ENCODE measurements at places on chromosomes 2 and 18.

- no peak for DNase-seq
Measured at GRCh38 chr2:24409171-24409570, 48.8 kb upstream of the ITSN2 start.

GRCh38 chr2:229118927-229119326, 152.2 kb downstream of the PID1 start:
- DNase-seq: no peak

DNA sequence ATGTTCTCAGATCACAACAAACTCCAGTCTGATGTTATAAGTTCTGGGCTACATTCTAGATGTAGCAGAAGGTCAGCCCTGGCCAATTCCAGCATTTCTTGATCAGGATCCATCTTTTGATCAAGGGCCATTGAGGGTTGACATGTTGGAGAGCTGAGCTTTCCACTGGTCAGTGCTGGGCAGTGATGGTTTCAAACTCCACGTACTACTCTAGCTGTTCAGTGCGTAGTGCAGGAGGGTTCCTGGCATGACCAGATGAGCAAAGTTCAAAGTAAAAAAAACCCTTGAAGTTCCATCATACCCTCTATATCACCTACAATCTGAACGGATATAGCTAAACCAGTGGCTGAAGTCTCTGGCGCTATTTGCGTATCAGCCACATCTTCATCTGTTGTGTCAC, 210.4 kb upstream of the OSR1 start:
- DNase-seq: no peak

DNA sequence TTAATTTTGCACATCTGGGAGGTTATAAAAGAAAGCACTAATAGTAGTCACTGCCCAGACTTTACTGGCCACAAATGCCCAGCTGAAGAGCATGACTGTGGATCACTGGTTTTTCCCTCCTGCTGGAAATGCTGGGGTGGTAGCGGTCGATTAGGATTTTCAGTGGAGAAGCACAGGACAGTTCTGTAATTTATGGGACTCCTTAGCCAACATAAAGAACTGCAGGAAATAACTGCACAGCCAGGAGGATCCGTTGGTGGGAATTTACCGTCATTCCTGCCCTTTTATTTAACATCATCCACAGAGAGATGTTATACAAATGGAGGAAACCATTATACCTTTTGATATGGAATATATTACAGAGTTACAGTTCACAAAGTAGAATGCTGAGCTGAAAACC, 61.5 kb downstream of the TNFRSF11A start:
- no peak for DNase-seq
